ENCODE measurements at places on chromosomes 3 and 15.

DNA sequence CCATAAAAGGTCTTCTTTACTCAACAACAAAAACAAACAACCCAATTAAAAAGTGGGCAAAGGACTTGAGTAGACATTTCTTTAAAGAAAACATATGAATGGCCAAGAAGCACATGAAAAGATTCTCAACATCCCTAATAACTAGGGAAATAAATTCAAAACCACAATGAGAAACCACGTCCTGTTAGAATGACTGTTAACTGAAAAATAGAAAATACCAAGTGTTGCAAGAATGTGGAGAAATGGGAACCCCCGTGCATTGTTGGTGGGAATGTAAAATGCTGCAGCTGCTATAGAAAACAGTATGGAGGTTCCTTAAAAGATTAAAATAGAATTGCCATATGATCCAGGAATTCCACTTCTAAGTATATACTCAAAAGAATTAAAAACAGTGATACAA, 34.8 kb downstream of the NMNAT3 start:
- DNase-seq, result no peak

GRCh38 chr3:151152455-151153079, 50.4 kb downstream of the GPR171 start:
- no peak for DNase-seq

GRCh38 chr3:196985298-196985697, 16.7 kb upstream of the PIGZ start:
- no peak for DNase-seq

GRCh38 chr3:37897763-37898162, 36.1 kb downstream of the CTDSPL start:
- no peak for DNase-seq

DNA sequence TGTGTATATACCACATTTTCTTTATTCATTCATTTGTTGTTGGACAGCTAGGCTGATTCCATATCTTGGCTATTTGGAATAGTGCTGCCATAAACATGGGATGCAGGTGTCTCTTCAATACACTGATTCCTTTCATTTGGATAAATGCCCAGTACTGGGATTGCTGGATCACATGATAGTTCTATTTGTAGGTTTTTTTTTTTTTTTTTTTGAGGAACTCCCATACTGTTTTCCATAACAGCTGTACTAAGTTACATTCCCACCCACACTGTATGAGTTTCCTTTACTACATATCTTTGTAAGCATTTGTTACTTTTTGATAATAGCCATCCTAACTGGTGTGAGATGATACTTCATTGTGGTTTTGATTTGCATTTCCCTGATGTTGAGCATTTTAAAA, 437.7 kb downstream of the DIPK2A start:
- no peak for DNase-seq

GRCh38 chr3:24550588-24550987, 55.9 kb upstream of the THRB start:
- DNase-seq, result no peak

GRCh38 chr3:112675943-112676535, 35.1 kb upstream of the CCDC80 start:
- DNase-seq, result no peak

GRCh38 chr15:96625256-96625655, 294.8 kb downstream of the NR2F2 start:
- no peak for DNase-seq

- DNase-seq, result no peak
Measured at GRCh38 chr3:182711261-182711683, 82.0 kb upstream of the ATP11B start.

GRCh38 chr15:75325922-75326321, 9.9 kb upstream of the COMMD4 start:
- no peak for DNase-seq
